NCI-H524 (cell line): ENCODE measurements at places on chromosomes 3 and 15.

DNA sequence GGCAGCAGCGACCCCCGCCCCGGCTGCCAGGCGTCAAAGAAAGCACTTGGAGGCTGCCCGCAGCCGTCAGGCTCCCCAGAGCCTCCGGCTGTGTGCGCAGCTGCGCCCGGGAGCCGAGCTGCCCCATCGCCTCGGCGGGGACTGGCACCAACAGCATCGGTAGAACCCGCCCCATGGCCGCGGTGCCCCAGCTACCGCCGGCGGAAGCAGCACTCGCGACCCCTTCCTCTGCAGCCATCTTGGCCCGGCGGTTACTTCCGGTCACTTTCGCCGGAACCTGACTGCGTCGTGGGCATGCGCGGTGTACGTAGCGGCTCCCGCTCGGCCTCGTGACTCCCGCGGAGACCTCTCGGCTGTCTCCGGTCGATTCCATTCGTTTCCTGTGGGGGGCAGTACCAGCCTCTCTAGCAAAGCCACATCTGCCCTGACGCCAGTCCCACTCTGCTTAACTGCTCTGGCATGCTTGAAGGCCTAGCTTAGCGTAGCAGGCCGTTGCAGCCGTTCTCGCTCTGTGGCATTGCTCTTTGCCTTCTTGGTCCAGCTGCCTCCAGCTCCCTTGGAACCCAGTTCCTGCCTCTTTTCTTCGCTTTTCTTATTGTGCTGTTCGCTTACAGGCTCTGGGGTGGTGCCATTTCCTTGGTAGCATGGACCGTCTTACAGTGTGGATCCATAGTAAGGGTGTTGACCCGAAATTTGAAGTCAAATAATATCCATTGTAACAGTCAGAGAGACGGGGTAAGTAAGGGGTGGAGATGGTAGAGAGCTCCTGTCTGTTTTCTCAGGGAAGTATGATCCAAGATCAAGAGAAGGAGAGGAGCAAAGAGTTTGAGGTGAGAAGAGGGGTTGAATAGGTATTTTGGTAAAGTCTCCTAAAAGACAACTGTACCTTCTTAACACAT is at the start of gene SPG11:
Gene SPG11, minus strand, starts transcription at position 253 of the 899 bp plus-strand sequence. Its CDS starts 15 bp downstream, at position 238.
- peak; percentile 99 for DNase-seq

- no peak for DNase-seq
These were observed 24.0 kb downstream of the OSBPL10 start for GRCh38 chr3:31957106-31957505.

DNA sequence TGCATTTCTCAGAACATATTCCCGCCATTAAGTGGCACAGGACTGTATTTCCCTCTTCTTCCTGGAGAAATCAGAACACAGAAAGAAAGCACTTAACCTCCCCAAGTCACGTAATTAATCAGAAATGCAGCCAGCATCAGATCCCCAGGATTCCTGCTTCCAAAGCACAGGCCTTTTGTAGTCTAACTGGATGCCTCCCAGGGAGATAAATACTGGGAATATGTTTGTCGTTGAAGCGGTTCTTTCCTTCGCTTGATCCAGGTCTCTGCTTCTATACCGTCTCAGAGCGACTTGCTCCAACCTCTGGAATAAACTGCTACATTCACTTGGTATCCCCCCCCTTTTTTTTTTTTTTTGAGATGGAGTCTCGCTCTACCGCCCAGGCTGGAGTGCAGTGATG is 198.6 kb downstream of the KBTBD8 start:
- DNase-seq, result no peak

DNA sequence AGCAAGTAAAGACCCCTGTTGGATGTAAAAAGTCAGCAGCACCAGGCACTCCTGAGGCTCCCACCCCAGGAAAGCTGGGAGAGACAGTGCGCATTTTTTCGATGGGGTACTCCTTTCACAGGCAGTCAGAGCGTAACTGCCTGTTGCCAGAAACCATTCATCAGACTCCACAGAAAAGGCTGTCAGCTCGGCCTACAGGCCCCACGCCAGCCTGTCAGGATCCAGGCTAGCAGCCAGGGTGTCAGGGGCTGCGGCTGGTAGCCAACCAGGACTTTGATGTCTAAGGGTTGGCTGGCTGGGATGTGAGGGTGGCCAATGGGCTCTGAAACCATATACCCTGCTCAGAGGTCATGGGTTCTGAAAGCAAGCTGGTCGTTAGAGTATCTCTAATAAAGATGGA is 164.5 kb downstream of the WNT5A start:
- DNase-seq, result no peak

DNA sequence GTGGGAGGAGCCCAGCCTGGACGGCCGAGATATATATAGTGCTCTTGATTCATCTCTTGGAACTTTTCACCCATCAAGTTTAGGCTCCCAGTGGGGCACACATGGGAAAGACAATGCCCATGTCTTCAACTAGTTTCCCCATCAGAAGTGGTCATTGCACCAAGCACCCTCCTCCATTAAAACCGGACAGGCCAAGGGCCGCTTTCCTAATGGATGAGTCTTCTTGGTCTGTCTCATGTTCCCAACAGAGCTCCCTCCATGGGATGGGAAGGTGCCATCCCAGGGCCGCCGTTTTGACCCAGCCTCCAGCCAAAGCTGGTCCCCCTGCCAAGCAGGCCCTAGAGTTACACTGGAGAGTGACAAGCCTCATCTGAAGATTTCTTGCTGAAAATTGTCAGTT is 34.7 kb upstream of the UBE2Q2 start:
- DNase-seq, result no peak

- DNase-seq, result no peak
These were observed 20.7 kb downstream of the PPP1R2 start for GRCh38 chr3:195522254-195523023.

GRCh38 chr15:79680720-79681119 is 216.1 kb downstream of the MTHFS start:
- no peak for DNase-seq

- no peak for DNase-seq
These were observed 23.9 kb upstream of the OR5H6 start for GRCh38 chr3:98240131-98240530.

DNA sequence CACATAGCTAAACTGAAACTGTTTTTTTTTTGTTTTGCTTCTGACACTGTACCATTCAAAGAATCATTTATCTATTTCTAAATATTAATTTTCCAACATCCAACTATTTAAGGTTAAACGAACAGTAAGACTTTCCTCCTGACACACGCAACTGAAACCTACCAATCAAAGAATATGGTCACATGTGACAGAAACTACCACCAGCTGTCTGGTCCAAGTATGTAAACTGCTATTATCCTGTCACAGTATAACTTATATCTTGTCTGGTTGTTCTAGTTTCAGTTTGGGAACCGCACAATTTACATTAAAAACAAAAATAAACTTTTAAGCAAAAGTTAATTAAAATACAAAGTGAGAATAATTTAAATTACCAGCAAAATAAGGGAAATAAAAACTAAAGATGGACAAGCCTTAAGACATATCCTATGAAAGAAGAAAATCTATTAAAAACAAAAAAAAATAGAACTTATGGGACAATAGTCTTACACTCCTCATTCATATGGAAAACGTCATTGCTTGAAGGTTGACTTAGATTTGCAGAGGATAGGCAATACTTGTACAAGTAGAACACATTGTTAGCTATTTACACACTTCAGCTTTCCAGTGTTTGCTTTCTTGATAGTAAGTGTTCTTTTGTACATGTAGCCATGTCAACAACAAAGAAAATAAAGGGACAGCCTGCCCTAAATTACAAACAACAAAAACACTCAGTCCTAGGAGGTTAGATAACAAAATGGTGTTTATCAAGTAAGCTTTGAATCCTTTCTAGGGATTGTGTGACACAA is 26.8 kb upstream of the CHRM5 start:
- no peak for DNase-seq

DNA sequence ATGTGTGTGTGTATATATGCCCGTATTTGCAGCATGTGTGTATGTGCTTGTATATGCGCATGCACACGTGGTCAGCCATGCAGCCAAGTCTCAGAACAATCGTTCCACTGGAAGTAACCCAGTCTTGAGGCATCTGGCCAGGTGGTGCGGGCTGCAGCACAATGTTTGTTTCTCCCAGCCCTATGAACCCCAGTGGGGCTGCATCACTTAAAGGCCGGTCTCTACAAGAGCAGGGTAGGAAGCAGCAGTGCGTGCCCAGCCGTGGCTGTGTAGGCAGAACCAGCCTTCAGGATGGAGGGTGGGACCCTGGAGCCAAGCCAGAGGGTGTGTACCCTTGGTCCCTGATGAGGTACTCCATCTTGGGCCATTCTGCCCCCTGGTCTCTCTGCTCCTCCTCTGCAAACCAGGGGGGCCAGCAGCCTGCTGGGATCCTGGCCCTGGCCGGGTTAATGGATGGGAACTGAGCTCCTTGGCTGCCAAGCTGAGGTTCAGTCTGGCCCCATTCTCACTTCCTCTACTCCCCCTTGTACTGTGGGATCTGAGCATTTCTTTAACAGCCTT is 11.8 kb downstream of the KLF13 start:
- DNase-seq, result no peak

DNA sequence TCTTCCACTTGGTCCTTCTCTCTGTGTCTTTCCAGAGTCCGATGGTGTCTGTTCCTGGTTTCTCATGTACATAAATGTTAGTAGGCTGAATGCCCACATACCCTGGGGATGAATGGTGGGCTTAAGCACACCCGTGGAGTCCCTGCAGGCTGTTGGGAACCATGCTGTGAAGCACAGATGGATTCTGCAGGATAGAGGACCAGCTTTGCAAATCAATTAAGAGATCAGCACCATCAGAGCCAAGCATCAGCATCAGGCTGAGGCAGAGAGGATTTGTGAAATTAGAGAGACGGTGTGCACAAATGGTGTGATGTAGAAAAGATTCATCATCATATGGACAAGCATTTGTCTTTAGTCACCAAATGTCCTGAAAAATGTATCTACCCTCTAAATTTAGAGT is 127.1 kb downstream of the SV2B start:
- peak; percentile 76 for DNase-seq

DNA sequence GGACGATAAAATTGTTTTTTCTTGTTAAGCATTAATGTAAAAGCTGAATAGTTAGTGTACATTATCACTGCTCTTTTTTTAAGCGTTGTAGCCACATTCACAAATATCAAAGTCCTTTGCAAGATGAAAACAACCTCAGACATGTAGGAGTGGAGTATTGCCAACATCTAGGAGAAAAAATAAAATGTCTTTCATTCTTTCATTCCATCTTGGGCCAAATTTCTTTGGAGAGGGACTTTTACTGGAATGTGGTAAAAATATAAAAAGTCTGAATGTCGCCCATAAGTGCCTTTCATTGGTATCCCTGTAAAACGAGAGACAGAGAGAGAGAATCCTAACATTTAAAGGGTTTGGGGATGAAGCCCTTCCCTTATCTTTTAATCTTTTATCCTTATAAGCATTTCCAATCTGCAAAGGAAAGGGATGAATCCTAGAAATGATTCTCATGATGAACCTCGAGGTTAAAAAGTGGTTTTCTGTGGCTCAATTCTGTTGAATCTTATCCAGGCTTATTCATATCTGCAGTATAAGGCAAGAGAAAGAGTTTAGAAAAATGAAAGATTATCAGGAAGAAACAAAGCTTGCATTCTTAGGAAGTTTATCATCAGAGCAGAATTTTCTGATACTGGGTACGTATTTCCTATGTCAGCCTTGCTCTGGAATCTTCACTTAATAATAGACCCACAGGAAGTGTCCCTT is 1031.7 kb downstream of the MCTP2 start:
- DNase-seq, result no peak

DNA sequence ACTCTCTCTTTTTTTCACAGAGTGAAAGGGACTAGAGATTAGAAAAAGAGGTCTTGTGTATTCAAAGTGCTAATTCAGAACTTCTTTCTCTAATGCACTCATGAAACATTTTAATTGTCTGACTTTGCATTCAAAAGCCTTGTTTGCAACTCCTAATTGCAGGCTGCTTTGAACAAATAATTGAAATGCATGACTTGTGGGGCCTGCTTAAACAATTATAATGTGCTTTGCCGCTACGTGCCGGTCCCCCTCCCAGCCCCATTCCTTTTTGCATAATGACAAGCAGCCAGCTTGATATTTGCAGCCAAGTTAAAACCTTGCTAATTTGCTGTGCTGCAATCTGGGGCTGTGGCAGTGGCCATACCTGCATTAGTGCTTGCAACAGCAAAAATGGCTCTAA is 114.5 kb downstream of the FOXB1 start:
- no peak for DNase-seq

GRCh38 chr3:13539671-13540070 is 9.3 kb upstream of the FBLN2 start:
- no peak for DNase-seq

DNA sequence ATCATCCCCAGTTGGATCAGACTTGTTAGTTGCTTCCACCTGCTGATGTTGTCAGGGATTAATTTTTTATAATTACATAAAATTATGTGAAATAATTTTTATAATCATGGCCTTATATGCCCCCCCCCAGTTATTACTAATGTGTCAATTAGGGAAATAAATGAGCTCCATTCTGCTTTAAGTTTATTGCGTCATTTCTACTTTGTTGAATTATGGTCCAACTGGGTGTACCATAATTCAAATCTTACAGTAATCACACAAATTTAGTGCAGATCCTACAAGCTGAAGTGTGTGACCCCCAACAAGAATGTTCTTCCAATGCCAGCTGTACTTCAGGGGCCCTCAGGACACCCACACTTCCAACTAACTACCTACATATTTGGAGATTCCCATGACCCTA is 7.5 kb upstream of the NDN start:
- DNase-seq, result no peak

GRCh38 chr3:128879991-128880390 is 571 bp downstream of the ACAD9 start:
- no peak for DNase-seq

DNA sequence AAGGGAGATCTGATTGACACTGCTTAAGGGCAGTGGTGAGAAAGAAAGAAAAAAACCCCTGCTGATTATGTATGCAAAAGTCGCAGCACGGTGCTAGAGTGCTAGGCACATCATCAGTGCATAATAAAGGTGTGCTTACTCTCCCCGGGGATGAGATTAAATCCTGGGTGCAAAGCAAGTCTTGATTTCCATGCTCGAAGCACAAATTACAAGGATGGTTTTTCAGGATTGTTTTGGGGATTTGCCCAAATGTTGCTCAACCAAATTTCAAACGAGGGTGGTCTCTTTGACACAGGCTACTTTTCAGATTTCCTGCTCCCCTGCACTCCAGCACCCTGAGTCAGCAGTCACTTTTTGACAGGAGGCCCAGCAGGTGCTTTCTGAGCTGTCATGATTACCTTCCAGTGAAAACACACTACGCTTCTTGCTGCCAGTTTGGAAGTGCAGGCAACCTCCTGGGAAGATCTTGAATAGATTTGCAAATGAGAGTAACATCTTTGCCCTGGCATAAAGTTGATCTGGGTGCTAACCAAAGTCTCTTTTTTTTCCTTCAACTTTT is 167.5 kb upstream of the TRIM42 start:
- no peak for DNase-seq

DNA sequence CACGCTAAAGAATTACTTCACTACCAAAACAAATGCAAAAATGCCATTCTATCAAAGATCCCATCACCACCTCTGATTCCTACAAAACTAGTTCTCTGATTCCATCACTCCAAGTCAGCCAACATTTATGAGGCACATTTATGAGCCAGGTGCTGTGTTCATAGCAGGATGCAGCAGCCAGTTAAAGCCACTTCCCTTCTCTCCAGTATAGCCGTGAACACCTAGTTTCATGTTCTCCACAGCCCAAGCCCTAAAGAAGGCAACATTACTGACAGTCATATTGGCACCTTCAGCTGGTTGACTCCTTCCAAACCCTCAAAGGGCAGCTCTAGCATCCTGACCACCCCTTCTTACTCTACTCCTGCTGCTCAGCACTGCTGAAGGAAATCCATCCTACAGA is 36.4 kb downstream of the RYK start:
- no peak for DNase-seq

- DNase-seq, result no peak
These were observed 1423.3 kb downstream of the SI start for GRCh38 chr3:163655021-163655420.

- peak; percentile 80 for DNase-seq
These were observed 639 bp downstream of the FOXP1 start for GRCh38 chr3:71582612-71583565.
